Hepatocyte (in vitro differentiated cells): ENCODE measurements at places on chromosomes 16 and 17. TPM values are rescaled to one million over a fixed set of nuclear protein-coding genes. Genes with fewer than 3 reads are reported as not detected.

DNA sequence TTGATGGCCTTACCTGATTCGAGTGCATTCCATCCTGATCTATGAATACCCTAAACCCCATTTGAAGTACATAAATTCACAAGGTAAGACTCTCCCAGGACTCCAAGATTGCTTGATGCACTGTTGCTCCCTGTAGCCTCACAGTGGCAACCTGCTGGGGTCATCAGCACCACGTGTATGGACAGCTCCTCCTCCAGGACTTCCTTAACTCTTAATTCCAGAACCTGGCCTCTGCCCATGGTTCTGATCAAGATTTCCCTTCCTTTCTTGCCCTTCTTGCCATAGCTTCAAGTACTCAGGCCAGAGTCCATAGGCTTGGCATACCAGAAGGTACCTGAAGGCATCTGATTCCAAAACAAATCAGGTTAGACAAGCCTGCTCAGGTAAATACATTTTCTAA is 34.0 kb upstream of the NLK start:
- no peak overlapping the region for H3K4me3 ChIP-seq
- no peaks in the 10 kb centered on the region for H3K27me3 ChIP-seq
- H3K36me3 ChIP-seq, result no peaks in the 10 kb centered on the region

FBF1 gene
- 9.7 and 11.0 TPM in 2 replicates for polyA plus RNA-seq

DNA sequence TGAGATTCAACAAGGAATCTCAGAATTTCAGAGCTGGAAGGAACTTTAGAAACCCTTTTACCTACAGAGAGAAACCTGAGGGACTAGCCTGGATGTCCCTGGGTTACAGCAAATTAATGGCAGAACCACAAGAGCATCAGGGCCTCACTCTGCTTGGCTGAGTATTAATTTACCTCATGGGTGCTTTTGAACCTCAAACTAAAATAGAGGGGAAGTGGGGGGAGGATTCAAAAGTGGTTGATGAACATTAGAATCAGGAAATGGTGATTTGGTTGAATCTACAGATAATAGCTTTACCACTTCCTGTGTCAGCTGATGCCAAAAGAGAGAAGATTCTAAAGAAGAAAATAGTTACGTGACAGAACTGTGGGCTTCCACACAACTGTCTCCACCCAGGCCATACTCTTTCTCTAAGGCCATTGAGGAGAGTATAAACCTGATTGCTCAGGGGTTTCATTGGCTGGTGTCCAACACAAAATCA is 11.3 kb upstream of the SKAP1 start:
- H3K4me3 ChIP-seq, result no peak overlapping the region
- H3K27me3 ChIP-seq, result no peaks in the 10 kb centered on the region
- no peaks in the 10 kb centered on the region for H3K36me3 ChIP-seq
- no peak overlapping the region for H3K27ac ChIP-seq

NPIPB2 gene
- 12.2 and 15.4 TPM in 2 replicates for polyA plus RNA-seq

DRG2 gene
- polyA plus RNA-seq, result 36.6 and 38.4 TPM in 2 replicates

DNA sequence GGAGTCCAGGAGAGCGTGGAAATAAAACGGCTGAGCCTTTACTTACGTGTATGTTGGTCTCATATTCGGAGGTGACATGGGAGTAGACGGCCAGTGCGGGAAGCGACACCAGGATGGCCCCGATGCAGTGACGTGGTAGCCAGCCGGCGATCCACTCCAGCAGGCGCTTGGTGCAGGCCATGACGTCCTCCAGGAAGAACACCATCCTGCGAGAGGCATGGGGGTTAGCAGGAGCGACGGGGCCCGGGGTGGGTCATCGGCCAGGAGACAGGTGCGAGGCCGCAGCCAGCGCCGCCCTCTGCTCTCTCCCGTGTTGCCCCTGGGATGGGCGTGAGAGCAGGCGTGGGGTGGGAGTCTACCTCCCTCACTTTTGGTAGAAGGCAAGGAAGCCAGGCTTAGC is 98.6 kb upstream of the CREBBP start:
- no peaks in the 10 kb centered on the region for H3K27me3 ChIP-seq
- no peak overlapping the region for H3K4me3 ChIP-seq
- H3K27ac ChIP-seq, result no peak overlapping the region
- H3K36me3 ChIP-seq, result no peaks in the 10 kb centered on the region
- peaks cover 12% of the 10 kb centered on the region for H3K4me1 ChIP-seq

HOXB1 gene
- polyA plus RNA-seq, result not detected in 2 replicates

GRCh38 chr16:55530316-55530856 is 21.5 kb downstream of the LPCAT2 start:
- no peaks in the 10 kb centered on the region for H3K36me3 ChIP-seq
- peaks cover 3% of the 10 kb centered on the region for H3K4me1 ChIP-seq
- no peak overlapping the region for H3K4me3 ChIP-seq
- H3K27ac ChIP-seq, result peak overlapping the region; percentile 21
- peak; percentile 7 for DNase-seq
- H3K27me3 ChIP-seq, result no peaks in the 10 kb centered on the region

GRCh38 chr16:55492756-55493380 is 13.9 kb downstream of the MMP2 start:
- no peaks in the 10 kb centered on the region for H3K36me3 ChIP-seq
- no peak overlapping the region for H3K27ac ChIP-seq
- no peak for DNase-seq
- no peak overlapping the region for H3K4me3 ChIP-seq
- H3K4me1 ChIP-seq, result peaks cover 11% of the 10 kb centered on the region
- H3K27me3 ChIP-seq, result no peaks in the 10 kb centered on the region

PPY gene
- polyA plus RNA-seq, result not detected in 2 replicates

NUBP2 gene
- 92.9 and 101 TPM in 2 replicates for polyA plus RNA-seq

DNA sequence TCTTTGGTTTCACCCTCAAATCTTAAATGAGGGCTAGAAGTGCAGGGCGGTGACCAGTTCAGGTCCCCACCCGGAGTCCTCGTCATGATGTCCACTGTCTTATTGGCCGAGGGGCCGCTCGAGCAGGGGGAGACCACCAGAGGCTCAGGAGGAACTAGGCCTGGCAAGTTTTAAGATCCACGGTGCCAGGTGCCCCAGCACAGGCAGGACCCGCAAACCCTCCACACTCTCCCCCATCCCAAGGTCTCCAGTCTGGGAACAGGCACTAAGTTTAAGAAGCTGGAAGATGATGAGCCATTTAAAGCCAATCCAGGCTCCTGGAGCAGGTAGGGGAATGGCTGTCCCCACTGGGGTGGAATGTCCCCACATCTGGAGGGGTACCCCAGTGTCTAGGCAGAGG is 4.1 kb downstream of the DLX3 start:
- DNase-seq, result no peak
- no peak overlapping the region for H3K4me3 ChIP-seq
- no peak overlapping the region for H3K27ac ChIP-seq
- no peaks in the 10 kb centered on the region for H3K36me3 ChIP-seq
- H3K4me1 ChIP-seq, result peaks cover 20% of the 10 kb centered on the region

GRCh38 chr16:32116080-32116479 is 137.0 kb upstream of the TP53TG3D start:
- no peaks in the 10 kb centered on the region for H3K4me1 ChIP-seq
- no peaks in the 10 kb centered on the region for H3K36me3 ChIP-seq
- no peaks in the 10 kb centered on the region for H3K27me3 ChIP-seq
- DNase-seq, result peak; percentile 1

DNA sequence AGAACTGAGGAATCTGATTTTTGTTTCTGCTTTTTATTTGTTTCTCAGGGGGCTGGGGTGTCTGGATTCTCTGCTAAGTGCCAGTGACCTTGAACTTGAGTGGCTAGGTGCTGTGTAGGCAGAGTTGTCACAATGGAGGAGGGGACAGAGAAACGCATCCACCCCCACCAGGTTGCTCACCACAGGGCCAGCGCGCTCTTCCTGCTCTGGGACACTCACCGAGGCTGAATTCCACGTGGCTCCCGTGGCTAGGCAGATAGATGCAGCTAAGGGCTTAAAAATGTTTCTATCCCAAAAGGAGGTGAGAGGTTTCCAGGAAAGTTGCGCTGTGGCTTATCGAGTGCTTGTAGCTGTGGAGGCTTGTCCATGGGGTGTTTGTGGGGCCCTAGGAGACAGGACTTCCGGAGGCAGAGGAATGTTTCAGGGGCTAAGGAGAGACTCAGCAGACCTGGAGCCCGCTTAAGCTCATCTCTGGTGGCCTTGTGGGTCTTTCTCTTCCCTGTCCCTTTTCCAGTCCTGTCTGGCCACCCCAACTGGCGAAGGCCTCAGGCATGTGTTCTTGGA is 36.8 kb downstream of the ADCY7 start:
- no peak for DNase-seq
- H3K36me3 ChIP-seq, result no peaks in the 10 kb centered on the region
- H3K4me1 ChIP-seq, result no peaks in the 10 kb centered on the region
- H3K27ac ChIP-seq, result no peak overlapping the region

DNA sequence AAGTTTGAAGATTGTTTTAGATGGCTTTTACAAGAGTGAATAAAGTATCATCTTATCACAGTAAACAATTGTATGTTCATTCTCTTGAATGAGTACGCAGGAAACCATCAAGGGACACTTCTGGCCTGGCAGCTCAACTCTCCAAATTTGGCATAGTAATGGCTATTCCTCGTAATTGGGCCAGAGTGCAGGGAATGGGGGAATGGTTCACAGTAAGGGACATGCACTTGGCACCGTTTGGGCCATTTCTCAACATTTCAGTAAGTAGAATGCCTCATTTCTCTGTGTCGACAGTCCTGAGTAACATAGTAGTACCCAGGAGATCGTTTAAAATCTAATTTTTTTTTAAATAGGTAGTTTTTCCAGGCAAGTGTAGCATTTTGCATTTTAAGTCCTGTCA is 309.6 kb downstream of the KCNJ2 start:
- H3K4me3 ChIP-seq, result no peak overlapping the region
- no peaks in the 10 kb centered on the region for H3K4me1 ChIP-seq
- H3K36me3 ChIP-seq, result no peaks in the 10 kb centered on the region
- no peak for DNase-seq
- H3K27me3 ChIP-seq, result no peaks in the 10 kb centered on the region

DNA sequence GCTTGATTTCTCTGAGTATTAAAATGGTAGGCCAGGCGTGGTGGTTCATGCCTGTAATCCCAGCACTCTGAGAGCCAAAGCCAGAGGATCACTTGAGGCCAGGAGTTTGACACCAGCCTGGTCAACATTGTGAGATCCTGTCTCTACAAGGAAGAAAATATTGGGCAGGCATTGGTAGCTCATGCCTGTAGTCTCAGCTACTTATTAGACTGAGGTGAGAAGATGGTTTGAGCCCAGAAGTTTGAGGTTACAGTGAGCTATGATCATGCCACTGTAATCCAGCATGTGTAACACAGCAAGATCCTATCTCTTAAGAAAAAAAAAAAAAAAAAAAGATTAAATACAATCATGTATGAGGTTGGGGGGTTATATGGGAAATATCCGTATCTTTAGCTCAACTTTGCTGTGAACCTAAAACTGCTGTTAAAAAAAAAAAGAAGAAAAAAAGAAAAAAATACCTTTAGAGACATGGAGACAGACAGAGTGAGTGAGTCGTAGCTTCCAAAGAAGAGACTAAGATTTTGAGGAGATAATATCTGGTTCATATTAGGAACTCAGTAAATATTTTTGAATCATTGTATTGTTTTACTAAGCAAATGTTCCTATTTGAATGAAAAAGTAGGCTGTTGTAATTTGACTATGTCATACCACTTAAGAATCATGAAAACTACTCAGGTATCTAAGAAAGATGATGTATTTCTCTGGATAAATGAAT is 325.7 kb upstream of the TBX2 start:
- no peaks in the 10 kb centered on the region for H3K27me3 ChIP-seq
- no peaks in the 10 kb centered on the region for H3K36me3 ChIP-seq
- no peak overlapping the region for H3K4me3 ChIP-seq
- no peaks in the 10 kb centered on the region for H3K4me1 ChIP-seq
- no peak for DNase-seq
- no peak overlapping the region for H3K27ac ChIP-seq

- no peaks in the 10 kb centered on the region for H3K27me3 ChIP-seq
- no peak for DNase-seq
- H3K4me1 ChIP-seq, result peaks cover 12% of the 10 kb centered on the region
- H3K36me3 ChIP-seq, result no peaks in the 10 kb centered on the region
- H3K27ac ChIP-seq, result no peak overlapping the region
Measured at GRCh38 chr17:40614431-40615067, 33.1 kb downstream of the SMARCE1 start.

GLIS2 gene
- polyA plus RNA-seq, result 11.3 and 12.2 TPM in 2 replicates

C1QL1 gene
- 54.9 and 68.3 TPM in 2 replicates for polyA plus RNA-seq

TUBD1 gene
- 8.7 and 12.0 TPM in 2 replicates for polyA plus RNA-seq

DNA sequence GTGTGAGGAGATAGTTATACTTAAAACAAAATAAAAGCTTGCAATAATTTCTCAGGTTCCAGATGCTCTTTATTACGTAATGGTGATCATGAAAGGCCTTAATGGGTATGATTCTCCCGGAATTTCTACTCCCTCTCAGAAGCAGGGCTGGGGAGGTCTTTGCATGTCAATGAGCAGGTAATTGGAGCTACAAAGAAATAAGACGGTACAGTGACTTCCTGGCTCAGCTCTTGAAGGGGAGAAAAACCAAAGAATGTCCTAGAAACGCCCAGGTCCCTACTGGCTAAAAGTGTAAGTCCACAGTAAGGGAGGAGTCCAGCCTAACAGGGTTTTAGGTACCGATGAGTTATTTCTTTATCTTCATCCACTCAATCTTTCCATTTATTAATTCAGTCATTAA is 390.9 kb downstream of the TMEM114 start:
- no peaks in the 10 kb centered on the region for H3K4me1 ChIP-seq
- no peaks in the 10 kb centered on the region for H3K27me3 ChIP-seq
- no peak overlapping the region for H3K27ac ChIP-seq
- no peak for DNase-seq
- H3K4me3 ChIP-seq, result no peak overlapping the region

GRCh38 chr17:77141846-77142449 is 1.2 kb downstream of the SEC14L1 start:
- H3K27ac ChIP-seq, result peak overlapping the region; percentile 92
- H3K27me3 ChIP-seq, result no peaks in the 10 kb centered on the region
- peak overlapping the region; percentile 83 for H3K4me3 ChIP-seq
- H3K36me3 ChIP-seq, result no peaks in the 10 kb centered on the region

HIGD1B gene
- 0.57 TPM in 1 of 2 replicates, not detected in the other for polyA plus RNA-seq

GRCh38 chr17:70158591-70158990 is 10.7 kb upstream of the KCNJ2 start:
- H3K4me1 ChIP-seq, result no peaks in the 10 kb centered on the region
- H3K4me3 ChIP-seq, result no peak overlapping the region
- H3K27ac ChIP-seq, result no peak overlapping the region
- no peaks in the 10 kb centered on the region for H3K36me3 ChIP-seq
- no peaks in the 10 kb centered on the region for H3K27me3 ChIP-seq
- DNase-seq, result no peak

DNA sequence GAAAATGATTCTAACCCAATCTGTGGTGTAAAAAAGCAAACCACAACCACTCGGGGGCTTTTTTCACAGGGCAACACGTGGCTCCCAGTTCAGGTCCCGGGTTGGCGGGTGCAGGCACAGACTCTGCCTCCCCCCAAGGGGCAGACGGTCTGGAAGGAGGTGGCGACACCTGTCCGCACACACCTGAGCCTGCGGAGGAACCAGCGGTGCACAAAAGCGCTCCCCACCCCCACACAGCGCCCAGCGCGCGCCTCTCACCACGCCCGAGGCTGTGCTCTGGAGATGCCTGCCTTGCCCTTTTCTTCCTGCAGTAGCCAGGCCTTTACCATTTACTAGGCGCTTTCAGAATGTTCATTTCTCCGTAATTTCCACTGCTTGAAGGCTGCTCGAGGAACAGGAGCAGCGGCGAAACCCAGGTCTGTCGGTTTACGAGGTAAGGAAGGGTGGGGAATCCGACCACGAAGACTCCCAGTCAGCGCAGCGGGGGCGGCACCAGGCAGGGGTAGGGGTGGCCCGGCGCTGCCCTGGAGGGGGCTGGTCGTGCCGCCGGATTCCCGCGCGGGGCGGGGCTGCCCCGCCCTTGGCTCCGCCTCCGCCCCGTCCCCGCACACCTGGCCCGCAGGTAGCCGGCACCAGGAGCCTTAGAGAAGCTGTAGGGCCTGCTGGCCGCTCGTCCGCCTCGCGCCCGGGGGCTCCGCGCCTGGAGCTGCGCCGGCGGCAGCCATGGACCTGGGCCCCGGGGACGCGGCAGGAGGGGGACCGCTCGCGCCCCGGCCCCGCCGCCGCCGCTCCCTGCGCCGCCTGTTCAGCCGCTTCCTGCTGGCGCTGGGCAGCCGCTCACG is at the start of gene USP43:
TSS of gene USP43 (plus strand) at position 608 of the 842 bp plus-strand sequence. CDS start at position 724, 116 bp downstream.
- H3K27me3 ChIP-seq, result no peaks in the 10 kb centered on the region
- H3K4me1 ChIP-seq, result peaks cover 13% of the 10 kb centered on the region
- peak within 1 kb of the TSS; percentile 94 for H3K27ac ChIP-seq
- no peaks in the 10 kb centered on the region for H3K36me3 ChIP-seq
